Activated CD4-positive, CD25-positive, alpha-beta regulatory T cell (primary cell): ENCODE measurements at places on chromosomes 7 and 10.

- no peak for DNase-seq
Observed at GRCh38 chr7:26444555-26444954, 152.9 kb downstream of the SNX10 start.

DNA sequence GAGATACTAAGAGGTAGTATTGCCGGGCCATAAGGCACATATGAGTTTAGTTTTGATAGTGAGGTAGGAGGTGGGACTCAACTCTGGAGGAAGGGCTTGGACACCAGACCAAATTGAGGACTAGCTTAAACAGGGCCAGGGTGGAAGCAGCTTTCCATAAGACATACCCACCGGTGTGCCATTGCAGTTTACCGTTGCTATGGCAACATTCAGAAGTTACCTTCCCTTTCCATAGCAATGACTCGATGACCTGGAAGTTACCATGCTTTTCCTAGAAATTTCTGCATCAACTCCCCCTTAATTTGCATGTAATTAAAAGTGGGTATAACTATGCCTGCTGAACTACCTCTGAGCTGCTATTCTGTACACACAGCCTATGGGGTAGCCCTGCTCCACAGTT lies 10.9 kb upstream of the SNX10 start:
- no peak for DNase-seq

GRCh38 chr10:119501690-119502089 lies 40.8 kb downstream of the RGS10 start:
- DNase-seq, result no peak

- DNase-seq, result no peak
Observed at GRCh38 chr10:91380873-91381256, 29.3 kb upstream of the HECTD2 start.

DNA sequence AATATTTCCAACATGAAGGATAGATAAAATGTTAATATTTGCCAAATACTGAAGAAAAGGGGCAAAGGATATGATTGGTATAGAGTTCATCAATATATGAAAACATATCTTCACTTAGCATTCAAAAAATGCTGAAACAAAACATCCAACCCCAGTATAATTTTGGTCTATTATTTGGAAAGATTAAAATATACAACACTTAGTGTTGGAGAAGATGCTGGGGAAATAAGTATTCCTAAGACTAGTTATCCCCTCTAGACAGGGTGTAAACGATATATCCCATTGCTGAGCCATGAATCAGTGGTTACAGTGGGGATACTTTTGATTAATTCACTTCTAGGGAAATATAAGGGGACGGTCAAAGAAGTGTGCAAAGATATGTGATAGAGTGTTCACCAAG lies 187.3 kb upstream of the IMMP2L start:
- no peak for DNase-seq

DNA sequence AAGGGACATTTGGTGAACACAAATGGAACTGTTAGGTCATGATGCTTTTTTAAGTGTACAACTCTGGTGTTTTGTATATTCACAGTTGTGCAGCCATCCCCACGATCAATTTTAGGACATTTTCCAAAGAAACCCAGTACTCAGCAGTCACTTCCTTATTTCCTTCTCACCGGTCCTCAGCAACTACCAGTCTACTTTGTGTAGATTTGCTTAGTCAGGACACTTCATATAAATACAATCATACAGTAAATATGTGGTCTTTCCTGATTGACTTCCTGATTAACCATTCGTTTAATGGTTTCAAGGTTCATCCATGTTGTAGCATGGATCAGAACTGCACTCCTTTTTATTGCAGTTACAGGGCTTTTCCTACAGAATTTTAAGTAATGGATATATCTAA lies 14.4 kb downstream of the SGPL1 start:
- DNase-seq, result no peak

DNA sequence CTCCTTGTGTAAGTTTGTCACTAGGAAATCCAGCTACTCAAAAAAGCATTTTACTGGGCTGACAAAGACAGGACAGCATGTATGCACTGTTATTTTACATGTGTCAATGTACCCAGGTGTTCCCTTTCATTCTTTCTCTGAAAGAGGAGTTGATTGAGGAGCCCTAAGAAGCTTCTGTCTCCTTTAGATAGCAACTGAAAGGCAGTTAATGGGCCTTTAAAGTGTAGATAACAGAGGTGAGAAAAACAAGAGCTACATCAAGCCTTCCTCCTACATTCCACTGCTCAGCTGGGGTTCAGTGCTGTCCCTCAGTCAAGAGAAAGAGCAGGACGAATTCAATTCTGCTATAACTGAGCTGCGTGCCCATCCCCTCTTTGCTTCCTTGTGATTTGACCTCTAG lies 12.8 kb upstream of the WIPF3 start:
- DNase-seq, result no peak

DNA sequence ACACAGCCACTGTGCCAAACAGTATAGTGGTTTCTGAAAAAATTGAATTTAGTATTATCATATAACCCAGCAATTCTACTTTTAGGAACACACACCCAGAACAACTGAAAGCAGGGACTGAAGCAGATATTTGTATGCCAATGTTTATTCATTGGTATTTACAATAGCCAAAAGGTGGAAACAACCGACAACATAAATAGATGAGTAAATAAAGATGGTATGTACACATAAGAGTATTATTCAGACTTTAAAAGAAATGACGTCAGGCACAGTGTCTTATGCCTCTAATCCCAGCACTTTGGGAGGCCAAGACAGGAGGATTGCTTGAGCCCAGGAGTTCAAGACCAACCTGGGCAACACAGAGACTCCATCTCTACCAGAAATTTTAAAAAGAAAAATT lies 7.2 kb downstream of the CDCA7L start:
- DNase-seq, result no peak

DNA sequence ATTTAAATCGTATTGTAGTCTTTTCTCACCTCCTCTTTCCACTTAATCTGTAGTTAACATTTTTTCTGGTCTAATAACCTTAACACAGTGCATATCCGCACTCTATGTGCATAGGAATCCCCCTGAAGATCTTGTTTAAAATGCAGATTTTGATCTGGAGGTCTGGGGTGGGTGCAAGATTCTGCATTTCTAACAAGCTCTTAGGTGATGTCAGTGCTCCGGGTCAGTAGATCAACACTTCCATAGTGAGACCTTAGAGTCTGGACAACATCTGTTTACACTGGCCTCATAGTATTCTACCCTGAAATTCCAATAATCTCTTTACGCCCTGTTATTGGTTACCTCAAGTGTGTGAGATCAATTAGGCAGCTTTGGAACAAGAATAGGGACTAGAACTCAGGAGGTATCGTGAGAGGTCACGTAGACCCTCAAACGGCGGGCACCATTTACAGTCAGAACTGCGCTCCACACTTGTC lies 434 bp upstream of the PLEKHA8 start:
- DNase-seq, result no peak

DNA sequence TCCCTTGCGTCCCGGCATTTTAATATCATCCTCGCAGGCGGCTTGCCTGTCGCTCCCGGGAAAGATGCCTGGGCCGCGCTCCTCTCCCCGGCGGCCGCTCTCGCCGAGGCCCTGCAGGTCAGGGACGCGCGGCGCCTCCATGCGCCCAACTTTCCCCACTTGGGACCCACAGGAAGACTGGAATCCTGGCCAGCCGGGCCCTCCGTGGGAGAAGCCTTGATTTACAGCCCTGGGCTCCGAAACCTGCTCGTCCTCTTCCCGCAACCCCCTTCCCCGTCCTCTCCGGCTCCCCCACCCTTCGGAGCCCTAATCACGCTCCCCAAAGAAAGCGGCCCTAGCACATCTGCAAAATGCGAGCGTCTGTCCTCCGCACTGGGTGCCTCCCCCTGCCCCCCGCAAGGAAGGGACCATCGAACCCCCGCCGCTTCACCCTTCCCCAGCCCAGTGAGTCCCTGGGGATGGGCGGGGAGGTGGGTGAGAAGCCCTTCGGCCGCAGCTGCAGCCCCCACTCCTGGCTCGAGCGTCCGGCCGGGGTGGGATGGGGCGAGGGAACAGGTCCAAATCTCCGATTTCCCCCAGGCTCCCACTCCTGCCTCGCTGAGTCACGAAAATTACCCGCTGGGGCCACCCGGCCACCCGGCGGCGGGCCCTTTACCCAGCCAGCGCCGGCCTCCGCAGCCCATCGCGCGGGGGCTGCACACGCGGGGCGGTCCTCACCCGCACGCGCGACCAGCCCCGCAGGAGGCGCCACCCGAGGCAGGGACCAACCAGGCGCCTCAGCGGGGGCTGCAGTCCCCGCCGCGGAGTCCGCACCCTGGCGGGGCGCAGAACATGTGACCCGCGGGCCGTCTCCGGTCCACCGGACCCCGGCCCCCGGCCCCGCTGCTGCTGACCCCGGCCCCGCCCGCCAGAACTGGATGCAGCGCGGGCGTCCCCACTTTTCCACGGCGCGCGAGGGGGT lies 695 bp downstream of the HSPA12A start:
- DNase-seq, result no peak

DNA sequence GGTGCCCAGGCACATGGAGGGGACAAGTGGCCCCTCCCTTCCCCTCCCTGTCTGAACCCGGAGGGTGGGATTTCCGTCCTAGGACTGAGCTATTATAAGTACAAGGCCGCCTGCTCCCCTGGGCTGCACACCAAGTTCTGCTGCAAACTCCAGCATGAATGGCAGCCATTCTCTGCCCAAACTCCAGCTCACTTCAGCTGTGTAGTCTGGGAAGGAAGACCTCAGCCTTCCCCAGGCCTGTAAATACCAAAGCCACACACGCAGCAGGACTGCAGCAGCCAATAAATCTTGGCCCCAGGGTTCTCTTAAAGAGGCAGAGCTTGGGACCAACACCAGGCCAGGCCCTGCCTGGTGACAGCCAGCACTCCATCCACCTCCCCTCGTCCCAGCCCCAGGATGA lies 291.3 kb upstream of the ZMIZ1 start:
- no peak for DNase-seq

DNA sequence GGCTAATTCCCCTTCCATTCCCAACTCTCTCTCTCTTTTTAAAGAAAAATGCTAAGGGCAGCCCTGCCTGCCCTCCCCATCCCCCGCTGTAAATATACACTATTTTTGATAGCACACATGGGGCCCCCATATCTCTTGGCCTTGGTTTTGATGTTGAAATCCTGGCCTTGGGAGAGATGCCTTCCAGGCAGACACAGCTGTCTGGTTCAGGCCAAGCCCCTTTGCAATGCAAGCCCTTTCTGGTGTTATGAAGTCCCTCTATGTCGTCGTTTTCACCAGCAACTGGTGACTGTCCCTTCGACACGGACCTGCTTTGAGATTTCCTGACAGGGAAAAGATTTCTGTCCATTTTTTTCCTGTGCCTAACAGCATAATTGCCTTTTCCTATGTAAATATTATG lies 3.0 kb downstream of the ADRA2A start:
- DNase-seq, result no peak

DNA sequence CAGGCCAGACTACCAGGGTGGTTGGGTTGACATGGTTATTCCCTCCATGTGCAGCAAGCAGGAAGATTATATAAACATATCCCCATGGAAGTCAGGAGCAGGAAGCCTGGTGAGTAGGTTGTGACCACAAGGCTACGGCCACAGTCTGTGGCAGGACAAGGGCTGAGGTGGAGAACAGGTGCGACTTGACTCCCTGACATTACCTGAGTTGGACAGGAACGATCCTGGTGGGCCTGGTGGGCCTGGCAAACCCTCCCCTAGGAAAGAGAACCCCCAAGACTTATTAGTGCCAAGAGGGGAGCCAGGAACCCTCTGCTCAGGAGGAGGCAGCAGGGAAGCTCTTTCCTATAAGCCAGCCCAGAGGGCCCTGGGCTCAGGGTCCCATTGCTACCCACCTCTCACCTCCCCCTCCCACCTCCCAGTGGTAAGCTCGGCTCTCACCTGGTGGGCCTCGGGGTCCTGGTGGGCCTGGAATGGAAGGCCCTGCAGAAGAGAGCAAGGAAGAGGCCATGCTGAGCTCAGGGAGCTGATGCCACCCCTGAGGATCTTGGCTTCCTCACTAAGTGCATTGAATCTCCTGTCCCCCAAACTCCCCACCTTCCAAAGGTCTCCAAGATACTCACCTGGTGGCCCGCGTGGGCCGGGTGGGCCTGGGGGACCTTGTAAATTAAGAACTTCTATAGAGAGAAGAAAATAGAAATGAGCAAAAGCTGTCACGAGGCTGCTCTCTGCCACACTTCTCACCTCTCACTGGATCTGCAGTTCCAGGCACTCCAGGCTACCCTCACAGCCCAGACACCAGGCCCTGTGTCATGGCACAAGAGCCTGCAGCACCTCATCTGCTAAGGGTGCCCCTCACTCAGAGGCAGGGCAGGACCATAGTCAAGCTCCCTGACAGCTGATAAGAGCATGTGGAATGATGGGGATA lies 44.6 kb downstream of the COL17A1 start:
- no peak for DNase-seq

- no peak for DNase-seq
Observed at GRCh38 chr7:108251700-108252099, 121.5 kb upstream of the LAMB4 start.

GRCh38 chr7:137923380-137923779 lies 76.6 kb upstream of the DGKI start:
- no peak for DNase-seq

DNA sequence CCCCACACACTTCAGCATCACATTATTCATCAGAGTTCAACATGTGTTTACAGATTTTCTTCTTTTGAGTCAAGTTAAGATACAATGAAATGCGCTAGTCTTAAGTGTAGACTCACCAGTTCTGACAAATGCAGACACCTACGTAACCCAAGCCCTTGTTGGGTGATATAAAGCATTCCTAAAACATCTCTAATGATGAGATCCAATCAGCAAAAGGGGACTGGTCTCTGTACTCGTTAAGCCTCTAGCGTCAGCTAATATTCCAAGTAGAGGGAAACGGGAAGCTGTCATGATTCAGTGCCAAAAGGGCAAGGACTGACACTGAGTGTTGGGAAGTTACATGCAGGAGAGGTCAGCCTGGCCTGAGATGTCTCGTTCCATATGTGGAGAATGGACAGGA lies 38.7 kb upstream of the TRIL start:
- DNase-seq, result no peak

GRCh38 chr7:32319012-32319382 lies 171.2 kb downstream of the LSM5 start:
- no peak for DNase-seq

DNA sequence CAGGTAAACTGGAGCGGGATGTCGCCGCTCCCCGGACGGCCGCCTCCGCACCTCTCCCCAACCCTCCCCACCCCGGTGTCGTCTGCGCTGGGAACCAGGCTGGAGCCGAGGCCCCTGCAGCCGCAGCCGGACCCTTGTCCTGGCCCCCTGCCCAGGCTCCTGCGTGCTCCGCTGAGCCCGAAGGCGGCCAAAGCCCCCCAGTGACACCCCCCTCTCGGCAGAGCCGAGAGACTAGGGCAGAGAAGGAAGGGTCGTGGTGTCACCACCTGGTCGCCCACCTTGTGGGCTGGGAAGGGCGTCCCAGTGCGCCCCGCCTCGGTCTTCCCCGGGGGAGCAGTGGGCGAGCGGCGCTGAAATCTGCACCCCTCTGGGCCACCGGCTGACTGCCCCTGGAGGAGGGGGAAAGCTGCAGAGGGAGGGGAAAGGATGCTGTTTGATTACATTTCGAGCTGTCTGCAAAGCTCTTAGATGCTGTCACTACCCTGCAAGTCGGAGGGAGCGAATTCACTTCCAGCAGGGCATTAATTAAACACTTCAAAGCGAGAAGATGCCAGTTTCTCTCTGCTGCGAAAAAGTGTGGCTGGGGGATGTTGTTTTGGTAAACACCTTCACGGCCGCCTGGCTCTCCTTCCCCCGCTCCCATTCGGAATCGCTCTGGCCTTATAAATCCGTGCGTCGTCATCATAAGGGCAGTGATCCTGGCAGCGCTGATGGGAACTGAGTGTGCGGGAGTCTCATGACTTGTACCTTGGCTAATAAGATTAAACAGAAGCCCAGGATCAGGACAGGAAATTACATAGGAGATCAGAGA lies 622 bp downstream of the DYNC1I1 start:
- DNase-seq, result no peak
